ENCODE measurements at places on chromosomes 6 and 20.
A peak's percentile ranks its signal among the peaks of the same experiment; 100 is the strongest.

DNA sequence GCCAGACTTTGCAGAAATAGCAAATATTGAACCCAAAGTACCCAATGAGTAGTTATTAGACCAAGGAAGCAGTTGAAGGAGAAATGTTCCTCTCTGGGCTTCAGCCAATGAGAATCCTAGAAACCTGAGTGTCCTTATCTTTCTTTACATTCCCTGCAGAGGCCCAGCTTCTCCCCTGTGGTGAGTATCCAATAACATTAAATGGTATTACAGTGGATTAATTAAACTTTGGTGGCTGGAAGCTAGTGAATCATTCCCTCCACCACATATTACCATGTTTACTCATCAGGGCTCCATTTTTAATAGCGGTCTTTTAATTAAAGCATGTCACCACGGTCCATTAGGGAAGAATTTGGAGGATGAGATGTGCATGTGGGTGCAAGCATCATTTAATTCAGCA lies 74.0 kb downstream of the UNC5CL start:
- peak; percentile 18 for DNase-seq

GRCh38 chr6:151723152-151723551 lies 84.3 kb upstream of the ESR1 start:
- DNase-seq, result peak; percentile 22

- peak; percentile 49 for DNase-seq
These were observed 75.7 kb upstream of the QKI start for GRCh38 chr6:163338671-163339405.

DNA sequence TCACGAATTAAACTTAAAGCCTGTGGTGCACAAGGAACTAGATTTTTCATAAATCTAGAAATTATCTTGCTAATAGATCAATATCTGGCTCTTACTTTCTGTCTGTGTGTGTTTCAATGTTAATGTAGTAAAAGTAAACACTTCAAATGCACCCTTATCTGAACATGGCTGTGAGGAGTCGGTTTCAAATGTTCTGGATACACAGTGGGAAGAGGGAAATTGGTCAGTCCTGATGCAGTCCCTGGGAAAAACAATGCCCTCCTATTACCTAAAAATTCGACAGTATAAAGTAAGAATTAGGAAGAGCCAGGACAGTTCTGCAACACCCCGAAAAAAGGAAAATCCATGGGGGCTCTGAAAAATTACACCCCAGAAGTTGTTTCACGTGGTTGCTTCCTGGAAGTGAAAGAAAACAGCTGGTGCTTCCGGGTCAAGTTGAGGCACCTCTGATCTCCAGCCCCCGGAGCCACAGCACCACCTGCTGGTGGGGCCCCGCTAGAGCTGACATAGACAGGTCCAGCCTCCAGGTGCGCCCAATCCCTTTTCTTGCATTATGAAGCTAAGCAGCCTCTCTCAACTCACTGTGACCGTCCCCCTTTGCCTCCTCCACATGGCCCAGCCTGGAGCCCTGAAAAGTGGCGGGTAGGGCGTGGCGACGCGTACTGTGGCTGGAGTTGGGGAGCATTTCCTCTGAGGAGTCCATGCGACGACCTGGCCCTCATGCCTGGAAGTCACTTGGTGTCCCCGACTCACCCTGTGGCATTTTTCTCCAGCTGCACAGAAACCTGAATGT lies 8.3 kb downstream of the SEMG2 start:
- DNase-seq, result peak; percentile 70

GRCh38 chr6:32108094-32108627 lies 977 bp downstream of the TNXB start:
- no peak for DNase-seq

Measured in NCI-H82 (cell line).